ENCODE measurements at places on chromosomes 4 and X.

- DNase-seq = no peak
Observed at GRCh38 chr4:183332447-183332846, 10.2 kb upstream of the CLDN24 start.

DNA sequence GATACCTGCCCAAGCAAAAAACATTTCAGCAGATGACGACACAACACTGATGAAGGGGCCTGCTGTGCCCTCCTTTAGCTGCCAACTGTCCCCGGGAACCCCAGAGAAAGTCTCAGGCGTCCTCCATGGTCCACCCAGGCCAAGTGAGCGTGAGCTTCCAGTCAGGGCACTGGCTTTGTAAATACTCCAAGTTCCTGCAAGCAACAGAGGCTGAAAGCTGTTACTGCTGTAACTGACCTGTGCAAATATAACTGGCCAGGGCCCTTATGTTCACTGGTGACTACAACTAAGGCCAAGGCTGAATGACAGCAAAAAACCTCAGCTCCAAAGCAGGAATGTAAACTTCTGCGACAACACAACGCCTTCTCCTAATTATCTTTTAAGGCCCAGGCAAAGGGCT, 8.2 kb downstream of the WDR1 start:
- DNase-seq = no peak

- DNase-seq = no peak
Observed at GRCh38 chrX:124534536-124534935, 188.2 kb downstream of the SH2D1A start.

DNA sequence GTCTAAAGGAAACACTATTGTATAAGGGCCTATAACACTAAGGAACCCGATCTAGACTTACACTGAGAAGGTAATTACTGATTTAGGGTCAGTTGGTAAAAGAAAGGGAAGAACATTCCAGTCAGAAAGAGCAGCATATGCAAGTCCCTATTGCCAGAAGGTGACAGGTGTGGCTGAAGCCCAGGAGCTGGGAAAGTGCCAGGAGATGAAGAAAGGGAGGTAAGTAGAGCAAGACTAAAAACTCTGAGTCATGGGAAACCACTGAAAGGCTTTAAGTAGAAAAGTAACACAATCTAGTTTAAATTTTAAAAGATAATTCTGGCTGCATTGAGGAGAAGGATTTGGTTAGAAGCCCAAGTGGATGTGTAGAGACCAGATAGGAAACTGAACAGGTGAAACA, 77.7 kb upstream of the INTU start:
- DNase-seq = no peak

DNA sequence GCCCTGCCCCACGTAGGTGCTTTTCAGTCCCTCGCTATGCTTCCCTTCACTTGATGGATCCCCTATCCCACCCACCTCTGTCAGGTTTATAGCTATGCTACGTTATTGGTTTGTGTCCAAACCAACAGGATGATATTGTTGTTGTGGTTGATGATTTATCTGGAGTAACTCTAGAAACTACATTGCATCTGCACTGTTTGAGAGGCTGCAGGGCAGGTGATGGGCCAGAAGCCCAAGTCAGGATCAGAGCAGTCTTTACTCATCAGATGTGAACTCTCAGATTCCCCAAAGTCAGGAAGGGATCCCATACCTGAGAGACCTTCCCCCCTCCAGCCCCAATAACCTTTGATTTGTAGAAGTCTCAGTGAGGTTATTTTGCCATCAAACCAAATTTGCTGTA, 34.7 kb downstream of the ARX start:
- DNase-seq = no peak

DNA sequence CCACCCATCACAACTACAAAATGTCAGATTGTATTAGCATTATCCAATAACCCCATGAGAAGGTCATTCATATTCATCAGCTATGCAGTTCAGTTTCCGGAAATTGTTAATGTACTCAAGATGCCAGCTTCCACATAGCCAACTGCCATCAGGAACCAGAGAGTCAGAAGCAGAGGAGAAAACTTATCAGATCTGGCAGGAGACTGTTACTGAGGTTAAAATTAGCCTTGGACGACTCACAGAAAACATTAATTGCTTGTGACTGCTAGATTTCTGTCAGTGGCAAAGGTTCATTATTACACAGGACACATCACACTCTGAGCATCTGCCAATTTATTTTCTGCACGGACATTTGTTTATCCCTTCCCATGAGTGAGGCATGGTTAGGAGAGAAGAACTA, 352.8 kb downstream of the DHRSX start:
- no peak for DNase-seq

GRCh38 chr4:186368281-186368680, 102.3 kb downstream of the F11 start:
- DNase-seq = no peak

DNA sequence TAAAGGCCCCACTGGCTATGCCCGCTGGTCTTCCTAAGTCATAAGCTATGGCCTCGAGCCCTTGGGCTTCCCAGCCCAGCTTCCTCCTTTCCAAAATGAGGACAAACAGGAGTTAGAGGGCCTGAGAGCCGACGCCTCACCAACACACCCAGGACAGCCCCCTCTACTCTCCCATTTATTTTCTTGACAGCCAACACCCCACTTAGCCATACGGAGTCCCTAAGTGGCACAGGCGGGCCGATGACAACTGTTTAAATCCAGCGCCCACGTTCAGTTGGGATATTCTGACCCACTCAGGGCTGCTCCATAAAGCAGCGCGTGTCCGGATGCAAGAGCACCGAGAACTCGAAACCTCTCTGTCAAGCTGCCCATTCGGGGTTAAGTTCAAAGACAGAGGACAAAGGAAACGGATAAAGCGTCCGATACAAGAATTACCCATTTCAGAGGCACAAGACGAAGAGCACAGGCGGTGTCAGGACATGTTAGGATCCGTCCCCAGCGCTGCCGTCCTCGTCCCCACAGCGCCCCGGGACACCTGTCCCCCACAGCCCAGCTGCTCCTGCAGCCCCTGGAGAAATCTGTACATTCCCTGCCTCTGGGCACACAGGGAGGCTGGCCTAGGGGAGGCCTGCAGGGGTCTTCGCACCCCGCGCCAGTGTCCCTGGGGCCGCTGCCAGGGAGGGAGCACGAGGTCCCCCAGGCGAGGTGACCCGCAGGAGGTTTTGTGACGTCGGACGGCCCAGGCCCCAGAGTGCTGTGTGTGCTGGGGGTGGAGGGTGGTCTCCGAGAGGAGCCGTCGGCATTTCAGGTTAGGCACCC, 1.2 kb downstream of the PRKX start:
- no peak for DNase-seq

DNA sequence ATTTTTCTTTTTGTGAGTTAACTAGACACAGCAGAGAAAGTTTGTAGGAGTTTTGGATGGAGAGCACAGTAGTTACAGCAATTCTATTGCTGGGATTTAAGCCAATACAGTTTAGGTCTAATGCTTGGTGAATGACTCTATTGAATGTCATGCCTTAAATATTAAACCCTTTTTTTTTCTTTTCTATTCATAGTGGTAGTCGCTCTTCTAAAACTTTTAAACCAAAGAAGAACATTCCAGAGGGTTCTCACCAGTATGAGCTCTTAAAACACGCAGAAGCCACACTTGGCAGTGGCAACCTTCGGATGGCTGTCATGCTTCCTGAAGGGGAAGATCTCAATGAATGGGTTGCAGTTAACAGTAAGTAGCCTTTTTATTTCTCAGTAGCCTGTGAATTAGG, 34.8 kb upstream of the DCK start:
- no peak for DNase-seq

DNA sequence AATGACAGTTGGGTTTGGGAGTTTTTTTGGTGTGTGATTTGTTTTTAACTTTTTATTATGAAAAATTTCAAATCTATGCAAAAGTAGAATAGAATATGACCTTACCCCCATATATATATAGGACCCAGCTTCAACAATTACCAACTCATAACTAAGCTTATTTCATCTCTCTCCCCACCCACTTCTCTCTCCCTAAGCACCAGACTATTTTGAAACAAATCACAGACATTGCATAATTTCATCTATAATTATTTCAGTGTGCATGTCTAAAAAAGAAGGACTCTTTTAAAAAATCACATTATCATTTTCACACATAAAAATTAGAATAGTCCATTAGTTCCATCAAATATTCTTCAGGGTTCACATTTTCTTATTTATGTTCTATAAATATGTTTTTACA, 28.3 kb upstream of the NKX6-1 start:
- DNase-seq = no peak

- no peak for DNase-seq
Observed at GRCh38 chrX:68822641-68823410, 6.0 kb upstream of the EFNB1 start.

- no peak for DNase-seq
Observed at GRCh38 chr4:159607809-159608208, 504.9 kb downstream of the RAPGEF2 start.

DNA sequence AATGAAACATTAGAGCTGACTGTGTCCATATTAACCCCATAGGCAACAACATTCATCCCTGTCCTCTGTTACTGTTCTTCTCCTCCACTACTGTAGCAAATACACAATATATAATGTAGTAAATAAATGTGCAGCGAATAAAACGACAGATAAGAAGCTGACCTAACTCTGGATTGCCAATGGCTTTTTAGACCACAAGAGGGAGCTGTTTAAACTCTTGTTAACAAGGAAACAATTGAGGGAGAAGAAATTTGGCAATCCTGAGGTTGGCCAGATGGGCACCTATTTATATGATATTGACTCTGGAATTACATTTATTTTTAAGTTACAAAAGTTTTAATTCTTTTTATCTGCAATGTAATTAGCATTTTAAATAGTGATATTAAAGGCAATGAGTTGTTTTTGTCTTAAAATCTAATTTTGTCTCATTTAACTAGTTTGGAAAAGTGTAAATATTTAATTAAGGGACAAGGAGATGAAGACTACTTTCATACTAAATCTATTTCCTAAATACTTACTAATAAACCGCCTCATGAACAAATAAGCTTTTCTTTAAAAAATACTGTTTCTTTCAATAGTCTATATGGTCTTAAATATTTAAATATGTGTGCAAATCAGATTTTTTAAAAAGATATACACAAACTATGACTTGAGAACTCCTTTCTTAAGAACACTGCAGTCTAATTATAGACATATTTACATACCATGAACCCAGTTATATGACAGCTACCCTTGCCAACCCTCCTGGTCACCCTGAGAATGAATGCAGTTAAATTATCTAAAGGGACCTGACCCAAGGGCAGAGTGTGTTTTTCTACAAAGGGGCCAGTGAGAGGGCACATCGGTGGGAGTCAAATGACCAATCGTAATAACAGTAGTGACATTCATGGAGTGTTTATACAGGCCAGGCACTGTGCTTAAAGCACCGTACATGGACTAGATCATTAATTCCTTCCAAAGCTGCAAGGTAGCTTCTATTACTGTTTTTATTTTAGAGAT, 52.9 kb upstream of the HPF1 start:
- DNase-seq = no peak

GRCh38 chr4:46844325-46844917, 64.6 kb downstream of the COX7B2 start:
- DNase-seq = peak; percentile 5

DNA sequence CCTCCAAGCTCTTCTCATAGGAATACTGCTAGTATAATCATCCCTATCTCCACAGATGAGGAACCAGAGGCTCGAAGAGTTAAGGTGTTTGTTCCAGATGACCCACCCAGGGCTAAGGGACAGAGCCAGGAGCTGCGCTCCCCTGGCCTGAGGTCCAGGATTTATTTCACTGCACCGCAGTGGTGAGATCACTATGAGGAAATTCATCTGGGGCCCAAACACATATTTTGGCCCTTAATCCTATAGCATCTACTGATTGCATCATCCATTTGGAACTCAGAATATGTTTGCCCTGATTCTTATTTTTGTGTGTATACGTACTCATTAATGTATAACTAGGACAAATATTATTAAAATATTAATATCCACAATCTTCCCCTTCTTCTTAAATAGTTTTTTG, 100.1 kb upstream of the RBPJ start:
- no peak for DNase-seq

DNA sequence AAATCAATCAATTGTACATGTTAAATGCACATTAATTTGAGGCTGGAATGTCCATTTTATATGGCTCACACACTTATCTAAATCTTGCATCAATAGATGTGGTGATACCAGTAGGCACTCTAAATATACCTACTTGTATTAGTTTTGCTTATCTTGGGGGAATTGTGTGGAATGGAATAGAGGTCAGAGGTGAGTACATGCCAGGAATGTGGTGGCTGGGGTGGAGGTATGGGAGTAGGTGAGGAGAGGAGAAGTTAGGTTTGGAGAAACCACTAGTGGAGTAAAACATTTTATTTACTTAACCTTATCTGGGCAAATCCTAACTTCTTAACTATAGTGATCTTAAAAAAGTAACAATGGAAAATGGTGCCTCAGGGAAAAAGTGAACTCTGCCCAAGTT, 163.1 kb downstream of the ATG4A start:
- no peak for DNase-seq

DNA sequence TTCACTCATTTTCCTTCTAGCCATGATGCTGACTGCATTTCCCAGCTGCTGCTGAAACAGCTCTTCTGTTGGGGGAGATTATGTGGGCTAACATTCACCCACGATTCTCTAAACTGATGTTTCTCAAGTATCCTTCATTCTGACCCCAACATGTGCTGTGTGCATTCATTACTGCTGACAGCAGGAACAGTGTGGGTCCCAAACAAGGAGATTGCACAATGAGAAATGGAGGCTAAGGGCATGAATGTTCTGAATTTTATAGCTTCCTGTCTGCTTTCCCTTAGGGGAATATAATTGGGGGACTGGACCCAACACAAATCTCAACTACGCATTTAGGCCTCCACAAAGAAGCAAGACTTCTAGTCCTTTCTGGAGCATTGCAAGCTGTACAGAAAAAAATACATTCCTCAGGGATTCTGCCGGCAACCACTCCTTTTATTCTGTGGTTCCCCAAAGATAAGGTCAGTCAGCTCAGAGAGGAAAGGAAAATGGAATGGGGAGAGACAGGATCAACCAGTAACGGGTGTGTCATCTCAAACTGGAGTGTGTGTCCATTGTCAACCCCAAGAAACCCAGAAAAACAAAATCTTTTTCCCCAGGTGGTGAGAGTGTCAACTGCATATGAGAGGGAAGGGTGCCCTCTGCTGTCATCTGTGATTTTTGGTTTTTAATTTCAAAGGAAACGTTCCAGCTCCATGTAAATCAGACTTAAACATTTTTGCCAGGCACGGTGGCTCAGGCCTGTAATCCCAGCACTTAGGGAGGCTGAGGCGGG, 81.5 kb upstream of the EGFL6 start:
- DNase-seq = peak; percentile 17

DNA sequence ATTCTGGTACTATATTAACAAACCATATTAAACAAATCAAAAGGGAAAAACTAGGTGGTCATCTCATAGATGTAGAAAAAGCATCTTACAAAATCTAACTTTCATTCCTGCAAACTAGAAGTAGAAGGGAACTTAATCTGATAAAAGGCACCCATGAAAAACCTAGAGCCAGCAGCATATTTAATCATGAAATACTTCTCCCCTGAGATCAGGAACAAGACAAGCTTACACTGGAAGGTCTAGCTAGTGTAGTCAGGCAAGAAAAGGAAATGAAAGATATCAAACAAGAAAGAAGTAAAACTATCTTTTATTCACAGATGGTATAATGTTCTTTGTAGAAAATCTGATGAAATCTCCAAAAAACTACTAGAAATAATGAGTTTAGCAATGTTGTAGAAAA, 41.2 kb downstream of the ATP10D start:
- no peak for DNase-seq

Data from activated gamma-delta T cell treated with anti-CD3 and anti-CD28 coated beads, Interleukin-2, amount 50 U/mL, for 16 hours (primary cell).